Activated CD8-positive, alpha-beta memory T cell treated with anti-CD3 and anti-CD28 coated beads, Interleukin-2, amount 50 U/mL, for 4 hours (primary cell): ENCODE measurements at places on chromosomes 7 and 10.

DNA sequence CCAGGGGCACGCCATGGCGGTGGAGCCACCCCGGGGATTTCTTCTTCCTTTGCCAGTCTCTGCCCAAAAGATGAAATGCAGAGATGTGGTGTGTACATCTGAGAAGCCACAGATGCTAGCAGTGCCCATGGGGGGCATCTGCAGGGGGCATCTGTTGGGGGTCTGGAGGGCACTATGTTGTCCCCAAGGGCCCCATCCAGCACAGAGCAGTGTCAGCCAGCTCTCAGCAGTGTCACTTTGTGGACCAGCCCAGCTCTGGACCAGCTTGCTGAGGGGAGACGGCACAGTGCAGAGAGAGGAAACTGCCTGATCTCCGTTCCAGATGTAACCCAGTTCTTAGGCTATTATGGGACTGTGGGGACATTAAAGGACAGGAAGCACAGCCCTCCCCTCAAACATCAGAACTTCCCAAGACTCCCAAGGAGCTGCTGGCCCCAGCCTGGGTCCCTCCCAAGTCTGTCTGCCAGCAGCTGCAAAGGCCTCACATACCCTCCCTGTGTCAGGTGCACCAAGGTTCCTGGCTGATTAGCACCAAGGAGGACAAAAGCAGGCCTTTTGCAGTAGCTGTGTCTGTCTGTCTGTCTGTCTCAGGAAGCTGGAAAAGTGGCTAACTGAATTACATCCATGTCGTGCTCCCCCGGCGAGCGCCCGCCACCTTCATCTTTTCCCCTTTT lies 536.5 kb downstream of the PTPRN2 start:
- no peak for DNase-seq

DNA sequence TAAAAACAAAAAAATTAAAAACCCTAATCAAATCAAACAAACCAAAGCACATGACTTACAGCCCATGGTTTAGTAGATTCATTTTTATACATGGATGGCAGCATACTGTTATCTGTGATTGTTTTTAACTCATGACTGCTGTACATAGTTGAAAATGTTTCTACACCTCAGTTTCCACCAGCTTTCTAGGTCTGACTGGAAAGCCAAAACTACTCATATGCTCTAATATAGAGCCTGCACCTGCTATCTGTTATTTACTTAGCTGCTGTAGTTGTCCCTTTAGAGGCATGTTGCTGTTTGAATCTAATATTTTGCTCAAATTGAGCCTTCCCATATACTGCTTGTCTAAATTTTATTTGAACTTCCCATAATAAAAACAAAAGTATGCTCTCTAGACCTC lies 289.9 kb upstream of the LRRN3 start:
- no peak for DNase-seq

DNA sequence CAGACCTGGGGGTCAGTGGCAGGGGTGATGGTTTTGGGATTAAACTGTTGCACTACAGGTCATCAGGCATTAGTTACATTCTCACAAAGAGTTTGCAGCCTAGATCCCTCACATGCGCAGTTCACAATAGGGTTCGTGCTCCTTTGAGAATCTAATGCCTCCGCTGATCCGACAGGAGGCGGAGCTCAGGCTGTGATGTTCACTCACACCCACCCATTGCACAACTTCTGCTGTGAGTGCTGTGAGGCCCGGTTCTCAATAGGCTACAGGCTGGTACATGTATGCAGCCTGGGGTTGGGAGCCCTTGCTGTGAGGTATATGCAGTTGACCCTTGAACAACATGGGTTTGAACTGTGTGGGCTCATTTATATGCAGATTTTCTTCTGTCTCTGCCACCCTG lies 416.4 kb downstream of the GFRA1 start:
- no peak for DNase-seq

DNA sequence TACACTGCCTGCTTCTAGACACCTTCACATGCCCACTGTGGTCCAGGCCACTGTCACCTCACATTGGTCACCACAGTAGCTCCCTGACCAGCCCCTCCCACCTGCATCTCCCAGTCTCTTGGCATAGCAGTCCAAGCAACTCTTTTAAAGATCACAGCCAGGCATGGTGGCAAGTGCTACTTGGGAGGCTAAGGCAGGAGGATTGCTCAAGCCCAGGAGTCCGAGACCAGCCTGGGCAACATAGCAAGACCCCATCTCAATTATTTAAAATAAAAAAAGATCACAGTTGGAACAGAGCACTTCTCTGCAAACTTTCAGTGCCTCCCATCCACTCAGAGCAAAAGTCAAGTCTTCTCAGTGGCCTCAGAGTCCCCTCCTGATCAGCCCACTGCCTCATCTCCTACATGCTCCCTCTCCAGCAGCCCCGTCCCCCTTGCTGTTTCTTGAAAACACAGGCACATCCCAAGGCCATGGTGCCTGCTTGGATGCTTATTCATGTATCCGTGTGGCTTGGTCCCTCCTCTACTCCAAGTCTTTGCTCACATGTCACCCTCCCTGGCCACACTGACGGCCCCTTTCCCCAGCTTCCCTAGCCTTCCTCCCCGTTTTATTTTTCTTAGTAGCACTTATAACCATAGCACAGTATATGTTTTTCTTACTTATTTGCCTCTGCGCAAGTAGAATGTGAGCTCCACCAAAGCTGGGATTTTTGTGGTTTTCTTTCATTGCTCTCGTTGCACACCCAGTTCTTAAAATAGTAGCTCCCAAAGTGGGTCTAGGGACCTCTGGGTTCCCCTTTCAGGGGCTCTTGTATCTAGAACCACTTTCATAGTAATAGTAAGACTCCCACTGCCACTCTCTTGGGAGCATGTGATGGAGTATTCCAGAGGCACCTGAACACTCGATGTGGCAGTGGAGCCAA lies 19.5 kb downstream of the TSPAN15 start:
- DNase-seq = no peak

DNA sequence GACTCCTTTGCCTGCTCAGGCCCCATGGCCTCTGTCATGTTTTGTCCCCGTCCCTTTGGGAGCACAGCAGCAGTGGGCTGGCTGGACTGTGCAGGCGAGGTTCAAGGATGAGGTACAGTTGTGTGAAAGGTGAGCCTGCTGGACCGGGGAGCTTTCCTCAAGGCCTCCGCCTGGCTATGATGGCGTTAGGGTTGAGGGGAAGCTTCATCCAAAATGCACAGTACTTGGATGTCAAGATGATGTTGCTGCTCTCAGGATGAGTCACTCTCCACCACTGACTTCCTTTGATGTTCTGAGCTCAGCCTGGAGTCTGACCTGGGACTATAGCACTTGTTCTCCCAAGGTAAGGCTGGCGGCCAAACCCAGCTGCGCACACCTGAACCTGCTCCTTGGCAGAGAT lies 152.7 kb upstream of the SHH start:
- DNase-seq = no peak

DNA sequence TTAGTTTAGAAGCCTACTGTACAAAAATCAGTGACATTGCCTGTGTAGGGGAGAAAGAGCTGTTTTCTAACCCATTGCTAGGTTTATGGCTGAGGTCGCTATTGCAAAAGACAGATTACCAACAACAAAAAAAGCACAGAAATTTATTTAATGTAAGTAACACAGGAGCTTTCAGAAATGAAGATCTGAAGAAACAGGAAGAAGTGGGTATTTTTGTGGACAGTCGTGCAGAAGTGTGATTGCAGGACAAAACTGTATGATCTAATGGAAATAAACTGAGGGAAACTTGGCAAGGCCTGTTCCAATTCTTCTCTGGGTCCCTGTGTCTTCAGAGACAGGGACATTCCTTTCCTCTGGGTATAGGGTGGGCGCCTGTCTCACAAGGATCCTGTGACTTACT lies 87.4 kb downstream of the APBB1IP start:
- no peak for DNase-seq

- peak; percentile 62 for DNase-seq
Observed at GRCh38 chr7:116210345-116211005, at the start of gene TES. Gene TES, plus strand, starts transcription at chr7:116210539. Its CDS starts 169 bp downstream, at chr7:116210708.

GRCh38 chr7:42471573-42472174 lies 234.7 kb upstream of the GLI3 start:
- no peak for DNase-seq

GRCh38 chr7:28177836-28178235 lies 2.8 kb downstream of the JAZF1 start:
- no peak for DNase-seq

DNA sequence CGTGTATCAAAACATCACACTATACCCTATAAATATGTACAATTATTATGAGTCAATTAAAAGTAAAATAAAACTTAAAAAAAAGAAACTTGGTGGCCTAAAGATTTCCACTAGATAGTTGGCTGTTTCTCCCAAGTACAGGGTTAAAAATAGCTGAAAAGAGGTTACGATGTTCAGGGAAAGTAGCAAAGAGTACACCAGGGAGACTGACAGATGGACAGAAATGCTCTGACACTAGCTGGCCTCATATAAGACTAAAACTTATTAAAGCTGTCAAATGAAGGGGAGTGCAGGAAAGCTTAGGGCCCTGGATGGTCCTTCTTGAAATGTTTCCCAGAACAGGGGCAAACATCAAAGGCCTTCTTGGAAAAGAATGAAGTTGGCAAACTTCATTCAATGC lies 51.3 kb downstream of the TCAF1 start:
- no peak for DNase-seq
